ENCODE measurements at places on chromosomes 16 and 17.

GRCh38 chr17:33639103-33639880 is 346.2 kb upstream of the ASIC2 start:
- DNase-seq, result no peak

DNA sequence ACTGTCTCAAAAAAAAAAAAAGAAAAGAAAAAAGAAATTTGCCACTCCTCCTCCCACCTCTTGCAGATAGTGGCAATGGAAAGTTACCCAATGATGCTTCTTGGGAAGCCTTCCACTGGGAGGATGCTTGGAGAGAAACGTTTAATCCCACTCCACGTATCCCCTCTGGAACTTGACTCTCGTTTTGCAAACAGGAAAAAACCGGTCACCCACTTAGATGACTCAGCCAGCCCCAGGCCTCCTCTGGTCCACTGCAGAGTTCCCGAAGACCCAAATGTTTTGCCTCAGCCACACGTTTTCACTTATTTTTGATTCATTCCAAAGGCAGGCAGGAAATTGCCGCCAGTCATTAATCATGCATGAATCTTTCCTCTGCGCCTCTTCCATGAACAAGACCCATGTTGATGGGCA is 9.3 kb upstream of the TNFRSF17 start:
- DNase-seq, result no peak

DNA sequence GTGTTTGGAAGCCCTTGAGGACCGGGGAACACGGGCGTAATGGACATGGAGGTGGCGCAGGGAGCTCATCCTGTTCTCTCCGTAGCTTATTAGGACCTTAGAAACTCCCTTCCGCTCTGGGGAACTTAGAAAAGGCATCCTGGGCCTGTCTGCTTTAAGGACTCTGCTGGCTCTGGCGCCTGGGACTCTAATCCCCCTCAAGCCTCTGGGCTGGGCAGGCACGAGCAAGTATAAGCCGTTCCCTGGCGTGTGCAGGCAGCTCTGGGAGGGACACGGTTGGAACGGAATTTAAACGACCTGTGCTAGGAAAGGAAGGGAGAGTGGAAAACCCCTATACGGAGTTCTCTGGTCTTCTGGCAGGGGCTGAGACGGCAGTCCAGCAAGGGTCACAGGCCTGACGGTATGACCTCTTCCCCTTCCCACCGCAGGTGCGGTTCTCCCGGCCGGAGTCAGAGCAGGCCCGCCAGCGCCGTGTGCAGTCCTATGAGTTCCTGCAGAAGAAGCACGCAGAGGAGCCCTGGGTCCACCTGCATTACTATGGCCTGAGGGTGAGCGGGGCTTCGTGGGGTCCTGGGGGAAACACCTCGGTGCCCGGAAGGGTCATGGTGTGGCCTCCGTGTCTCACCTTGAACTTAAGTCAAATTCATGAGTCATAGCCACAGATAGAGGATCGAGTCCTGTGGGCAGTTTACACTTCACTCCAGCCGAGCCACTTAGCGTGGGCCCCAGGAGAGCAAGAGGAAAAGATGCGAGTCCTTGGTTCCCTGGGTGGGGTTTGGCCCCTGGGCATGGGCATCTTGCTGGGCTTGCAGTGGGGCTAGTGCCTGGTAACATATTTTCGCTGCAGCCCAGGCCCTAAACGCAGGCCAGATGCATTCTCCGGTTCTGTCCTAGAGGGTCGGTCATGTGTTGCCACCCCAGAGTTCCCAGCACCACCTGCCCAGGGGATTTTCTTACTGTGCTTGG is 17.7 kb downstream of the POLR3E start:
- DNase-seq, result no peak

DNA sequence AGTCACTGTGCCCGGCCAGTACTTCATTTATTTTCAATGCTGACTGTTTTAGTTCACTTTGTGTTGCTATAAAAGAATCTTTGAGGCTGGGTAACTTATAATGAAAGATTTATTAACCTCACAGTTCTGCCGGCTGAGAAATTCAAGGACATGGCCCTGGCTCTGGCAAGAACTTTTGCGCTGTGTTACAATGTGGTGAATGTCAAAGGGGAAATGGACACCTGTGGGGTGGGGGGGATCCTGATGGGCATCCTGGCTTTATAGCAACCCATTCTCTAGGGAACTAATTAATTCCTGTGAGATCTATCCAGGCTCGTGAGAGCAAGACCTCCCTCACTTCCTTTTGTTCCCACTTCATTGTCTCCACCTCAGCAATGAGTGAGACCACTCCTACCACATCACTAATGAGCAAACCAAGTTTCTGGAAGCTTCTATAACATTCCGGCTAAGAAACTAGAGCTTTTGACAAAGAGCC is 17.1 kb upstream of the CDH3 start:
- DNase-seq, result no peak

GRCh38 chr17:32491371-32492263 is 4.8 kb downstream of the CDK5R1 start:
- DNase-seq, result no peak

DNA sequence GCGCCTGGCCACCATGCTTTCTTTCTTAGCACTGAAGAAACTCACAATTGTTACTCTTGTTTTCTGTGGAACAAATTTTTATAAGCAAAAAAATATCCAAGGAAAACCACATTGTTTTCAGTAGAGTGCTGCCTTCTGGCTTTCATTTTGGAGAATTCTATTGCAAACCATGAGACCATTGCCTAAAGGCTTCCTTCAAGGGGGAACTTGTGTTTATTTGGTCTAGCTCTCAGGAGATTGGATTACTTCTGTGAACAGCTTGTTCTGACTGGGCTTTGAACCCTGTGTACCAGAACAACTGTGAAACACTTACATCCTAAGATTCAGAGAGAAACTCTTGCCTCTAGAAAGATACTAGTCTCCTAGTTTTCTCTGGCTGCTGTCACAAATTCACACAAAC is 32.1 kb downstream of the TOM1L1 start:
- DNase-seq, result no peak

GRCh38 chr17:60139438-60140285 is 10.1 kb upstream of the CA4 start:
- peak; percentile 41 for DNase-seq

Measured in stimulated activated CD8-positive, alpha-beta memory T cell treated with anti-CD3 and anti-CD28 coated beads, Interleukin-4, amount 100 ng/mL, for 1 hour (primary cell).